Amygdala (tissue), 56 donors: ENCODE measurements at places on chromosomes 5 and 9.

GRCh38 chr5:148884339-148885020, 58.1 kb downstream of the ADRB2 start:
- no peak for DNase-seq

- peak; percentile 29 for DNase-seq
These were observed 263.2 kb downstream of the COX7C start for GRCh38 chr5:86880785-86881492.

DNA sequence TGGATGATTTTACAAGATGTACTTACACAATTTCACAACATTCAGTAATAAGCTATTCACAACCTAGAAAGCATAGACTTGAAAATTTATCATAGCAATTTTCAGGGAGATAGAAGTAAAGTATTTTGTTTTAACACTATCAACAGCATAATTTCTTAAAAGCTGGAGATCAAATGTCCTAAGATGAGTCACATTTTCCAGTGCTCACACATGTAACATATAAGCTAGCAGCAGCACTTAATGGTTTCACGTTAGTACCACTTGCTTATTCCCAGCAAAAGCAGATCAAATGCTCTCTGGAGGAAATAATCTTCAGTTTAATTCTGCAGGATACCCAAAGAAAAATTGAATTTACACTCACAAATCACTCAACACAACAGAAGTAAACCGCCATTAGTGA, 6.5 kb downstream of the OR13C8 start:
- DNase-seq = no peak

DNA sequence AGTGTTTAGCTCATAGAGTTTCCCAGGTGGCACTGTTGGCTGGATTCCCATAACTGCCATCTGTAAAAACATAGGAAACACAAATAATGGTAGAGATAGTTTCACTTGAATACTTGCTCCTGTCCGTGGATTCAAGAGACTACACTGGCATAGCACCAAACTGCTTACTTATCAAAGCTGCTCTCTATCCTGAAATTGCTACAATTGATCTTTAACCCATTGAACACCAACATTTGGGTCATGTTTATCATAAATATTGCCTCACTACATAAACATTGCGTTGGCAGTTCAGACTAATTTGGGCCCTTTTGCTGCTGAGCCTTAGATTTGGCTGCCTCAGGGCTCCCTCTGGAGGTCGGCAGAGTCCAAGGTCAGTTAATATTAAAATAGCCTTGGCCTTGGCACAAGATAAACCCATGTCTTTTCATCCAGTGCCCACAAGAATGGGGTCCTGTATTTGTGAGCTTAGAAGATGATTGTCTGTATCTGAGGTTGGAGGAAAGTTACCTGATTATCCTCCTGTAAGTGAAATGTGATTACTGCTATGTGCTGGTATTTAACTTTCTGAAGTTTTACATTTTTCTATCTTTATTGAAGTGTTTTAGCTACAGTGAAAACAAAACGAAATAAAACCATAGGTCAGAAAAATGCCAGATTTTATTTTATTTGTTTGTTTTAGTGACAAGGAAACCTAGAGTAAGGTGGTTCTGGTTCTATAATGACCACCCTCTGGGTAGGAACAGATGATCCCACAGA, 4.0 kb upstream of the RANBP3L start:
- DNase-seq = no peak

DNA sequence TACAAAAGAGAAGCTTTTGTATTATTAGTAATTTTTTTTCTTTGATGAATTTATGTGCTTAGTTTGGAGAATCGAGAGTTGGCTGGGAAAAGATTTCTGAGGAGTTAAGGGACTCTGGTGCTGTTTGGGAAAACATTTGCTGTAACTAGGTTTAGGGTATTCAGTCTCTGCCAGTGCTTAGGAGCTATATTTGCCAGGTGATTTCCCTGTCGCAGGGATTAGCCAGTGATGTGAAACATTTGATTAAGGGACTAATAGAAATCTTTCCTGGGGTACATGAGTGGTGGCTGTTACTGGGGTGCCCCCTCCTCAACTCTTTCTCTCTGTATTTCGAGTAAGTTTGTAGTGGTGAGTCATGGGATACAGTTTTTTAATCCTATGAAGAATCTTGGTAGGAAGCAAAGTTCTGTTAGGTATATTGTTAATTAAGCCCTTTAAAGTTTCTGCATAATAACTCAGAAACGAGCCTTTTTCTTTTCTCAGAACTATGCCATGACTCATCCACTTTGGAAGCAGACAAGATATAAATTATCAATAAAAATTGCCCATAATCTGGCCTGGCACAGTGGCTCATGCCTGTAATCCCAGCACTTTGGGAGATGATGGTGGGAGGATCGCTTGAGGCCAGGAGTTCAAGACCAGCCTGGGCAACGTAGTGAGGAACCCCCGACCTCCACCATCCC, 18.6 kb downstream of the RGMB start:
- DNase-seq = no peak

DNA sequence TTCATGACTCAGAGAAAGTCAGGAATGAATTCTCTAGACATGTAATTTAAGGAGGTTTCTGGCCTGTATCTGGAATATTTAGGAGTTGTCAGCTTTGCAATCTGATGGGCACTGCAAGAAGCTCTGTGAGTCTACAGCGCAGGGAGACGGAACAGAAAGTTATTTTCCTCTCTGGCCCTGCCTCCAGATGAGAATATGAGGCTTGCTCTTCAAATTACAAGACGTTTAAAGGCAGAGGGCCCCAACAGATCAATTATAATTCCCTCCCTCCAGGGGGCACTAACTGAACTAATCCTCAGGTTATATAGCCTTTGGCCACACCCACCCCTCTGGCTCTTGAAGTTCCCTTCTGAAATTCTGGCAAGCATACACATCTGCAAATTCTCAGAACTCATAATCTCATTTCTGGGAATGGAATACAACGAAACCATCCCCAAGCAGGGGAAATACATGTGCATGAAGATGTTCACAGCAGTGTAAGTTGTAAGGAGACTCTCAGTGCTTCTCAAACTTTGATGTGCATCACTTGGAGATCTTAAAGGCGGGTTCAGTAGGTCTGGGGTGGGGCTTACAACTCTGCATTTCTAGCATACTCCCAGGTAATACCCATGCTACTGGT, 307.6 kb downstream of the CWC27 start:
- DNase-seq = no peak

DNA sequence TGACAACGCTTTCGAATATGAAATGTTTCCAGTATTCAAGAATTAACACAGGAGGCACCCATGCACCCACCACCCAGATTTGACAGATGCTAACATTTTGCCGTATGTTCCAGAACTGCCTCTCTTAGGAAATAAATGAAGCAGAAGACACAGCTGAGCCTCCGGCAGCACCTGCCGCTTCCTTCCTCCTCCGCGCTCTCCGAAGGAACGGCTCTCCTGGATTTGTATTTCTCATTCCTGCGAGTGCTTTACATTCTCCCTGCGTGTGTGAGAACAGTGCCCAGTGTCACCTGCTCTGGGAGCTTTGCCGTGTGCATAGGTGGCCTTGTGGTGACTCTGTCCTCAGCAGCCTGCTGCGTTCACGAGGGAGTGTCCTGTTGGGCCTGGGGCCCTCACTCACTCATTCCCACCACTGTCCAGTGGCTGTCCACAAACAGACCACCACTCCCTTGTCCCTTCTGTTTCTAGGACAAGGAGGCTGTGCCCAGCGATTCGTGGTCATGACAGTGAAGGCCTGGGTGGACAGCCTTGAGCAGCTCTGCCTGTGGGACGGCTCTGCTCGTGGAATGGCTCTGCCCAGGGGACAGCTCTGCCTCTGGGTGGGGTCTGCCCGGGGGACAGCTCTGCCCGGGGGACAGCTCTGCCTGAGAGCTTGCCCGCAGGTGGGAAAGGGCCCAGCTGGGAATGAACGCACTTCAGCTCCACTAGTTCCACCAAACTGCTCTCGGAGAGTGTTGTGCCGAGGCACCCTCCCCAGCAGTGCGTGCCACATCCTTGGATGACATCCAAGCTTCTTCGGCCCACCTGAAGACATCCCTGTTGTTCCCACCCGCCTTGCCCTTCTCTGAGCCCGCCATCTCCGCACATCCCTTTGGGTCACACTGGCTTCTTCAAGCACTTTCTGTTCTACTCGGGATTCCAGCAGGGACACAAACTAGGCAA, 170.5 kb upstream of the PPP1R26 start:
- DNase-seq = no peak

- DNase-seq = no peak
These were observed 10.0 kb downstream of the HBEGF start for GRCh38 chr5:140336388-140336787.

GRCh38 chr5:159571501-159572244, 241.4 kb upstream of the IL12B start:
- no peak for DNase-seq

DNA sequence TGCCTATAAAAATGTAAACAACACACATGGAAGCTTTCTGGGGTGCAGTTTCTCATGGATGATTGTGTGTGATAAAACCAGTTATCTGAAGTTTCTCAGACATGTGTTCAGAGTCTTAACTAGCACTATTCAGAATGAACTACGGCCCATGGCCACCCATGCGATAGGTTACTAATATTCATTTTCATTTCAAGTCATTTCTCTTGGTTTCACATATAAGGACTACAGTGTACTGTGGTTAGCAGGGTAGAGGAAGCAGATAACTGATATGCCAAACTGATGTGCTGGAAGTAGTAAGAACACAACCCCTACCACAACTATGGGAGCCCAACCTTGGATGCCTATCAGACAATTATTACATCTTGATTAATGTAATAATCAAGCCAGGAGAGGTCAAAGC, 372.1 kb downstream of the DTWD2 start:
- no peak for DNase-seq

- DNase-seq = peak; percentile 58
These were observed 26.0 kb downstream of the BICD2 start for GRCh38 chr9:92738661-92739081.

DNA sequence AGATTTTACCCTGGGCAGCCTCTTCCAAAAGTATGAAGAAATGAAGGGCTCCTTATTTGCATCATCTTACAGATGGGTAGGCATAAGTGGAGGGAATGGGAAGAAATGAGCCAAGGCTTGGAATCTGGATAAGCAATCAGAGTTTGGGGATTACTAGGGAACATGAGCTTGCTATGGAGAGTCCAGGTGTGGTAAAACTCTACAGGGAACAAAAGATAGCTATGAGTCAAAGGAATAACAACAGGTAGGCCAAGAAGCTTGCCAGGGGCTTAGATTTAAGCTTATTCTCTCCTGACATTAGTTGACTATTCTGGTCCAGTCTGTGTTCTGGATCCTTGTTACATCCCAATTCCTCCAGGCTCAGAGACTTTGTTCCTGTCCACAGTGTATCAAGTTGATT, 16.4 kb downstream of the RFK start:
- no peak for DNase-seq

GRCh38 chr9:84385386-84386040, 45.0 kb upstream of the SLC28A3 start:
- no peak for DNase-seq

GRCh38 chr5:51380603-51381207, 2.5 kb upstream of the ISL1 start:
- no peak for DNase-seq

DNA sequence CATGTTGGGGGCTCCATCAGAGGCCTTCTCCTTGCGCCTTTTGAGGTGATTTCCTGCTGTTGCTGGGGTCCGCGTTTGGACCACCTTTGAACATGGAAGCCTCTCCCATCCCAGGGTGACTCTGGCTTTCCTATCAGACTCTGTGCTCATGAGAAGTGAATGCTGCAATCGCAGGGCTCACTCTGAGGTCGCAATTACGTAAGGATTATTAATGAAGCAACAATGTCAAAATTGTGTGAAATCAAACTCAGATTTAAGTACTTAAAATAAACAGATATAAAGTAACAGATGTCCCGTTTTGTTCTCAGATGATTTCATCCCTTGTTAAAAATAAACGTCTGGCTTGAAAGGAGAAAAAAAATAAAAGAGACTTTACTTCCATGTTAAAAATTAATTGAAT, 634.2 kb downstream of the BNC2 start:
- DNase-seq = no peak

- DNase-seq = no peak
These were observed 3.0 kb downstream of the HDHD3 start for GRCh38 chr9:113373676-113374392.

DNA sequence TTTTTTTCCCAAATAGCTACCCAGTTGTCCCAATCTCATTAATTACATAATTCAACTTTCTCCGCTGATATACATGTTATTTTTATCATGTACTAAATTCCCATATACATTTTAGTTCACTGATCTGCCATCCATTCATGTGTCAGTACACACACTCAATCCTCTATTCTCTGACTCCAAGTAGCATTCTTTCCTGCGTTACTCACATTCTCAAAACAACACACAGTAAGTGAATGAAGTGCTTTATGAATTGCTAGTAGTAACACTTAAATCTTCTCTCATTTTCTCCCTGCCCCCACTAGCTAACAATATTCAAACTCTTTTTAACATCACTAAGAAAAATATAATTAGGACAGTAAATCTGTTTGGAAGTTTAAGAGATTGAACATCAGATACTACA, 8.9 kb downstream of the ZNF366 start:
- DNase-seq = no peak

DNA sequence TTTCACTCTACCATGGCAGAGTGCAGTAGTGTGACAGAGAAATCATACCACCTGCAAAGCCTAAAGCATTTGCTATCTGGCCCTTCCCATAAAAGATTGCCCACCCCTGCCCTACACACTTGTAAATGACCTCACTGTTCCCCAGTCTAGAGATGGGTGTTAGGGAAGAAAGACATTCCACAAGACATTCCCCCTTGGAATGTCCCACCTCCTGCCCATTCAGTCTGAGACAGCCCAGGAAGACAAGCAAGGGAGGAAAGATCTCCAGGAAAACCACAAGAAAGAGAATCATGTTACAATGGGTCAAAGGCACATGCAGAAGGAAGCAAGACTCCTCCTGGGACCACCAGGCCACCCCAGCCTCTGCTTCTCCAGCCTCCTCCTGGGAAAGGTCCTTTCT, 230.0 kb downstream of the AGTPBP1 start:
- DNase-seq = no peak
